ENCODE measurements at places on chromosomes 1 and 21. TPM values are rescaled to one million over a fixed set of nuclear protein-coding genes. Genes with fewer than 3 reads are reported as not detected.

- no peak for DNase-seq
Observed at GRCh38 chr1:30748098-30748698, 9.4 kb downstream of the LAPTM5 start.

- no peak for DNase-seq
Observed at GRCh38 chr1:239421811-239422210, 35.4 kb downstream of the CHRM3 start.

Gene ACKR1
- total RNA-seq = not detected

- DNase-seq = no peak
Observed at GRCh38 chr1:172496678-172497077, 36.3 kb upstream of the SUCO start.

DNA sequence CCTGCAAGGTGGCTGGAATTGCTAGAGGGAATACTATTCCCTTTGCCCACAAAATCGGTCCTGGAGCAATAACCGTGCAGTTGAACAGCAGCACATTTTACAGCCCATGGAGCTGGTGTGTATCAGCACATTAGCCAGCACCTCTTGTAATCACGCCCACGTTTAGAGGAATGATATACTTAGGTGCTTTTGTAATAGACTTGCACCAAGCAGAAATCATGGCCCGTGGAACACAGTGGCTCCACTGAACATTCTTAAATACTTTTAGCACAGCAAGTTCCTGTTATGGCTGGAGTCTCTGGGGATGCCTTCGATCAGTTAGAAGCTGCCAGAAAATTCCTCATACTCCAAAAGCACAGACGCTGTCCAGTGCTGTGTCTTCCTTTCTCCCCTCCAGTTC, 218.1 kb upstream of the FAM78B start:
- no peak for DNase-seq

Gene LCE3E
- not detected for total RNA-seq

- no peak for DNase-seq
Observed at GRCh38 chr1:224067207-224067606, 46.7 kb upstream of the FBXO28 start.

Gene GIPC2
- under 0.01 TPM for total RNA-seq

- DNase-seq = no peak
Observed at GRCh38 chr1:21301794-21302440, 11.7 kb upstream of the ECE1 start.

Gene PROK1
- 0.24 TPM for total RNA-seq

DNA sequence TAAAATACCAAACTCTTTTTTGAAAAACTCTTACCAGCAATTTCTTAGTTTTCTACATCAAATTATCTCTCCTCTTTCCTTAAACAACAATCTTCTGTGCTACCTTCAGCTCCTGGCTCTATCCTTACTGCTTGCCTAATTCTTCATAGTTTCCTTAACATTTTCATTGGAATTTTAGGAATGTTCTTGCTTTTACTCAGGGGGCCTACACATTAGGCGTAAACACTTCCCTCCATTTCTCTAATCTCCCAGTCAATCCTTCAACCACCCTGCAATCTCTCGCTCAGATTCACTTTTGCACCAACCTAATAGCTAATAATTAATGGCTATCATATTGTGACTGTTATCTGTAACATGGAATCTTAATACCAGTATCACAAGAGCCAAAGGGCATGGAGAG, 50.1 kb downstream of the ADAMTS5 start:
- no peak for DNase-seq

Gene SERTAD4
- total RNA-seq = 19.8 TPM

DNA sequence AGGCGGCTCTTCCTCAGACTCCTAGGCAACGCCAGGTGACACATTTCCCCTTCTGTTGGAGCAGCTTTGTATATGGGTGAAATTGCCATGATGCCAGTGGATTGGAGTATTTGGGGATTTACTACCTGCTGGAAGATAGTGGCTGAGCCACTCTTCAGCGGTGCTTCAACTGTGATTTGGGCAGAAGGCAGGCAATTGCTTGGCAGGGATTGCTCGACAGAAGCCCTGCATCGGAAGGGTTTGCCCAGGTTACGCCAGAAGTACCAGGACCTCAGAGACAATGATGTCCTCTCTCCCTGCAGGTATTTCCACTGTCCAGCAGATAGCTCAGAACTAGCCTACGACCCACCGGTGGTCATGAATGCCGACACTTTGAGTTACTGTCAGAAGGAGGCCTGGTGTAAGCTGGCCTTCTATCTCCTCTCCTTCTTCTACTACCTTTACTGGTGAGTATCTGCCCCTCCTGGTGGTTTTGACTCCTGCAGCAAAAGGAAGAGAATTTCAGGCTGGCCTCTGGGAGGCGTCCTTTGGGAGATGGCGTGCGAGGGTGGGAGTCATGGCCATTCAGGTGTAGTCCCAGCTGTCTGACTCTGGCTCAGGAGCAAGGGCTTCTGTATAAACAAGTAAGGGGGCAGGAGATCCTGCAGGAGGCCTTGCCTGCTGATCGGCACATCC, 118.3 kb downstream of the CNIH3 start:
- no peak for DNase-seq

GRCh38 chr1:58063095-58063494, 483.4 kb downstream of the OMA1 start:
- peak; percentile 33 for DNase-seq

Gene DTL
- total RNA-seq = 28.0 TPM

Gene BTBD8
- total RNA-seq = 0.49 TPM

Gene GOLT1A
- total RNA-seq = not detected

DNA sequence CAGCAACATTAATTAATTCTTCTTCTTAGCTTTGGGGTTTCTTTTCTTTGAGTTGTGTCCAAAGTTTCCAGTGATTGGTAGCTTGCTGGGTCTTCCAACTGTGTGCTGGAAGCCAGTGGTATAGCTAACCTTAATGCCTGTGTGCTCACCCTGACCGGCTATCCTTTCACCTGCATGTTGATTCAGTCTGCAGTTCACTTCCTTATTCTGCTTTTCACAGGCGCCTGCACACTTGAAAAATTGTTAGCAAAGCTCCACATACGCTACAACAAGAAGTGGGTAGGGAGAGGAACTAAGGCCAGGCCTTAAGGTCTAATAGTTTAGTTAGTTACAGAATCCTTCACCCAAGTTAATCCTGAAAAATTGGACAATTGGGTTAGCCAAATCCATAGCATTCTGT, 35.7 kb downstream of the NCF2 start:
- no peak for DNase-seq

- no peak for DNase-seq
Observed at GRCh38 chr1:22321917-22322316, 129.7 kb upstream of the ZBTB40 start.

Gene CD247
- not detected for total RNA-seq

DNA sequence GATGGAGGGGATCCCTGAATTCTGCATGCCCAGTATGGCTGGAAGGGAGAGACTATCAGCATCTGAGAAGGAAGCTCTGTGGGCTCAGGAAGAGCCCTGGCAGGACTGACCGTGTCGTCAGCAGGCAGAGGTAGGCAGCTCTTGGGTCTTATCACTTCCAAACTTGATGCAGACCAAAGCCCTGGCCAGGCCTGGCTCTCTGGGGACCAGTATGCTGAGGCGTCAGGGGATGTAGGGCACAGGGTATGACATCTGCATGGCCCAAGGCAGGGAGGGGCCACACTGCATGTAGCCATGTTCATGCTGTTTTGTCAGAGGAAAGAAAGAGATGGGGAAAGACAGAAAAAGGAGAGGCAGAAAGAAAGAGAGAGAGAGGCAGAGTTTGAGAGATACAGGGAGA, 6.3 kb downstream of the FGR start:
- DNase-seq = no peak

GRCh38 chr1:223836586-223836985, 9.2 kb downstream of the TP53BP2 start:
- no peak for DNase-seq

Gene CAMK1G
- 7.3 TPM for total RNA-seq

DNA sequence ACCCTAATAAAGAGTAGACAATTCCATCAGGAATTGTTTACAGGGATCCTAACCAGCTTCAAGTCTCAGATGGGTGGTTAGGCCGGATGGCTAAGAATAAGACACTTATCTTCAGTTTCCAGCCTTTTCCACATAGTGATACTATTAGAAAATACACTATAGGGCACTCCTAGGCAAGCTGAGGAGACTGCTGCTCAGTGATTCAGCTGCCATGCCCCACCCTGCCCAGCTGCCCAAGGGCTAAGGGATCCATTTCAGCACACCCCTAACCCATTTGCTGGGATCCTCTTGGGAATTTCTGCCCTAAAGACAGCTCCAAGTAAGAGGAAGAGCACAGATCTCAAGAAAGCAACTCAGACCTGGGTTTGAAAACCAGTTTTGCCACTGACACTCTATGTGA, 31.9 kb downstream of the PLPP3 start:
- no peak for DNase-seq

GRCh38 chr1:9439074-9439761, 100.0 kb upstream of the SLC25A33 start:
- DNase-seq = no peak
